ENCODE measurements at places on chromosomes 16 and 17. TPM values are rescaled to one million over a fixed set of nuclear protein-coding genes. Genes with fewer than 3 reads are reported as not detected.

GRCh38 chr16:81350306-81350615, 35.5 kb downstream of the GAN start:
- DNase-seq: no peak

- DNase-seq: no peak
Observed at GRCh38 chr16:13425836-13426235, 494.1 kb upstream of the ERCC4 start.

- DNase-seq: no peak
Observed at GRCh38 chr16:81994485-81994884, 16.8 kb downstream of the SDR42E1 start.

DNA sequence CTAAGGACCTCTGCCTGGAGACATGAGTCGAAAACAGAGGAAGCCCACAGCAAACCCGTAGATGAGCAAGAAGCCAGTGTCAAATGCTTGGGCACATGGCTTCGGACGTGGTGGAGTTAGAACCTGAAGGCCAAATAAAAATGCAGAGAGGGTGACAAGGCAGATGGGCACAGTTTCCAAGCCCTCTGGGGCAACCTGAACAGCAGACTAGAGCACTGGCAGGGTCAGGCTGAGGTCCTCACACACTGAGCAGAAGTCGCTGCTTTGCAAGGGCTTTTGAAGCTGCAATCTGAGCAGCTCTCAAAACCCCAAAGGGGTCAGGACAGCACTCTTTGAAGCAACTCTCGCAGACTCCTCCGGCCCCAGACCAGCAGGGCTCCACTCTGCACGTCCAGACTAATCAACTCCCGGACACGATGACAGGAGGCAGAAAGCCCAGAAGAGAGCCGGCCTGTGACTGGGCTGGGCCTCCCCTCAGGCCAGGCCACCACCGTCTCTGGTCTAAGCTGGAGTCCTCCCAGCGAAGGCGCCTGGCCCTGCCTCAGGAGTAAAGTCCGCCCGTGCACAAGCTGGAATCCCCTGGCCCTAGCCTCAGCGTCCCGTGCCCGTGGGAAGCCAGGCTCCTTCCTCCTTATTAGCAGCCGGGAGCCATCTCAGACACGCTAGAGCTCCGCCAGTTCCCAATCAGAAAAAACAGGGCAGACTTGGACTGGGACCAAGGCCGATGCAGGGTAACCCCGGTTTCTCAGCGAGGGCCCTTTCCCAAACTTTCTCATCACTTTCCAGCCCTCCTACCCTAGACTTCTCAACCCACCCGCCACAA, 924 bp downstream of the SMARCD2 start:
- no peak for DNase-seq

The GINS2 gene
- 59.1 TPM for total RNA-seq

The NT5M gene
- total RNA-seq: 8.7 TPM

- no peak for DNase-seq
Observed at GRCh38 chr17:56679115-56679776, 85.7 kb downstream of the NOG start.

DNA sequence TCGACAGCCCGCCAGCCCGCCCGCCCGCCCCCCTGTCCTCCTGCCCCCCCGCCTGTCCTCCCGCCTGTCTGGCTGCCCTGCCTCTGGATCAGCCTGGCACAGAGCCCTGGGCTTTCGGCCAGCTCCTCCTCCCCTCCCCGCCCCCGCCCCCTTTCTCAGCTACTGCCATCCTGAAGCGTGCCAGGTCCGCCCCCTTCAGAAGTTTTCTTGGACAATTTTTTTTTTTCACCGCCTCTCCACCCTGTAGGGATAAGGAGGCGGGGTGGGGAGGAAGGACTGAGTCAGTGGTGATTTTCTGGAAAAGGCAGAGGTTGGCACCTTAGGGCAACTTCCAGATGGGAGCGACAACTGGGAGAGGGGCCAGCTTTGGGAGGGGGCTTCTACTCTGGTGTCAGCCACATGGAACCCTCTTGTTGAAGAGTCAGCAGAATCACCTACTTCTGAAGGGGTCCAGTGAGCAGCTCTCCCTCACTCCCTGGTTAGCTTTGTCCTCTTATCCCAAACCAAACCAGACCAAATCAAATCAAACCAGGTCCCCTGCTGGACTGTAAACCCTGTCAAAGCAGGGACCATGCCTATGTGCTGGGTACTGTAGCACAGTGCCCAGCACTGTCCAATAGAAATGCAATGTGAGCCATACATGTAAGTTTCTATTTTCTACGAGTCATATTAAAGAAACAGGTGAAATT, 19.7 kb downstream of the IGF2BP1 start:
- no peak for DNase-seq
